ENCODE measurements at places on chromosomes 6 and 20.

GRCh38 chr6:143536461-143536865 is 24.9 kb upstream of the FUCA2 start:
- no peak for DNase-seq

DNA sequence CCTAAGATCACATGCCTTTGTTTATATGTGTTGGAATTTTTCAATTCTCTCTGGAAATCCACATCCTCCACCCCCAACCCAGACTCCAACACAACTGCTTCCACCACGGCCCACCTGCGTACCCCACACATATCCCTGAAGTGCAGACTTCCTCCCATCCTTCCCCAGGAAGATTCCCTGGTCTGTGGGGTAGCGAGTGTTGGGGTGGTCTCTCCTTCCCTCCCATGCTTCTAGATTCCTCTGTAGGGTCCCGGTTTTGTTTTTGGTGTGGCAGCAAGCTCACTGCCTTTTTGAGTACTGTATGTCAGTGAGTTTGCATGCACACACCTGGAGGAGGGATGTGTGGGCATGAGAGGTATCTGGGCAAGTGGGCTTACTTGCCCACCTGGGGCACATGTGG is 127.6 kb downstream of the MRPL14 start:
- DNase-seq = no peak

DNA sequence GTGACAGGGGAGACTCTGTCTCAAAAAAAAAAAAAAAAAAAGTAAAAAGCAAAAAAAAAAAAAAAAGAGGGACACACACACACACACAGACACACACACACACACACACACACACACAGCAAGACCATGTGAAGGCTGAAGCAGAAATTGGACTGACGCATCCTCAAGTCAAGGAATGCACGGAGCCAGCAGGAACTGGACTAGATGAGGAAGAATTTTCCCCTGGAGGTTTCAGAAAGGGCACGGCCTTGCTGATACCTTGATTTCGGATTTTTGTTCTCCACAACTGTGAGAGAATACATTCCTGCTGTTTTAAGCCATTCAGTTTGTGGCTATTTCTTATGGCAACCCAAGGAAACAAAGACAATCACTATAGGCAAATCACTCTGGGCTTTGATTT is 176.9 kb upstream of the SALL4 start:
- DNase-seq = no peak

GRCh38 chr6:8820313-8820712 is 385.0 kb upstream of the SLC35B3 start:
- no peak for DNase-seq

DNA sequence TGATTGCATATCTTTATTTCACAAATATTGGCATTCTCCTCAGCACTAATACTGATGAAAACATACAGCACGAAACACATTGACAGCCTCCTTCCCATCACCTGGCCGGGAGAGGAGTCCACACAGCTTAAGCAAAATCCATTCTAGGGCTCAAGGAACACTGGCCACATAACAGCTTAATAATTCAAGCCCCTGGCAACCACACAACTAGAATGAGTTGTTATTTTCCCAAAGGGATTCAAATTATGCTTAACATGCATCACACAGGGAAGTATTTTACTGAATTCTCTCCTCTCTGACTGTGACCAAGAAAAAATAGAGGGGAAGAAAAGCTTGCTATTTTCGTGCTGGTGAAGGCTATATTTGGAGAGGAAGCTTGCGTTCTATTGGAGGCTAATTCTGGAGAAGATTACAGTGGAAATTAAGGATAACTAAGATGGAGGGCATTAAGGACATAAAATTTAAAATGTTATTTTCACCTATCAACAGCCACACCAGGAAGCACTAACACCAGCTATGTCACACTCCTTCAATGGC is 198.5 kb downstream of the ADGRG6 start:
- no peak for DNase-seq

DNA sequence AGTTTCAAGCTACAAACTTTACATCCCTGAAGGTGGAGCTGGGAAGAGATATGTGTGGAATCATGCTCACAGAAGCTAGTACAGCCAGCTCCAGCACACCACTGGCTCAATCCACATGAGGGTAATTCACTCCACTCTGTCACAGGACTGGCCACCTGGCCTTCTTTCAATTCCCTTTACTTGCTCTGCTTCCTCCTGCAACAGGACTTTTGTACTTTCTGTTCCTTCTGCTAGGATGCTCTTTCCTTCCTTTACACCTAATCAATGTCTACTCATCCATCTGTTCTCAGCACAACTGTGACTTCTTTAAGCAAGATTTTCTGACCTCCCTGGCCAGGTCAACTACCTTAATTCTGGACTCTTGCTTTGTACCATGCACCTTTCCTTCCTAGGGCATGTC is 39.4 kb upstream of the MYB start:
- no peak for DNase-seq

- no peak for DNase-seq
These were observed 48.0 kb downstream of the ARMC2 start for GRCh38 chr6:108896111-108896661.

- DNase-seq = no peak
These were observed 2.6 kb downstream of the PRSS35 start for GRCh38 chr6:83514866-83515466.

GRCh38 chr20:13426870-13427269 is 205.8 kb downstream of the ISM1 start:
- no peak for DNase-seq

GRCh38 chr6:1872649-1873131 is 263.0 kb downstream of the FOXC1 start:
- DNase-seq = no peak

DNA sequence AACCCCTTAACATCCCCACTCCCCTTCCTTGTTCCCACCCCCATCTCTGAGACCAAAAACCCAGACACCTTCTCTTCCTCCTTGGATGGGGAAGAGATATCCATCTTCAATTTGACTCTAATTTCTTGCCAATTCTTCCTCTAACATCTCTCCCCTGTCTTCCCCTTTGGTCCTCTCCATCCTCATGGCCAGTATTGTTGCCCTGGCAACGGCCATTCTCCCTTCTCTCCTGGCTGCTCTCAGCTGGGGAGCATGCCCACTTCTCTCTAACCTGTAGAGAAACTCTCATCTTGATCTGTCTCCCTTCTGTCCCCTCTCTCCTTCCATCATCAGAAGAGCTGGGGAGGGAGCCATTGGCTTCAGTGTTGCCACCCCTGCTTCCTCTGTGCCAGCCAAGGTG is 86.7 kb downstream of the SRC start:
- DNase-seq = no peak

GRCh38 chr6:3793545-3793944 is 42.0 kb upstream of the PXDC1 start:
- no peak for DNase-seq

GRCh38 chr6:143399176-143399575 is 51.3 kb downstream of the ADAT2 start:
- no peak for DNase-seq

DNA sequence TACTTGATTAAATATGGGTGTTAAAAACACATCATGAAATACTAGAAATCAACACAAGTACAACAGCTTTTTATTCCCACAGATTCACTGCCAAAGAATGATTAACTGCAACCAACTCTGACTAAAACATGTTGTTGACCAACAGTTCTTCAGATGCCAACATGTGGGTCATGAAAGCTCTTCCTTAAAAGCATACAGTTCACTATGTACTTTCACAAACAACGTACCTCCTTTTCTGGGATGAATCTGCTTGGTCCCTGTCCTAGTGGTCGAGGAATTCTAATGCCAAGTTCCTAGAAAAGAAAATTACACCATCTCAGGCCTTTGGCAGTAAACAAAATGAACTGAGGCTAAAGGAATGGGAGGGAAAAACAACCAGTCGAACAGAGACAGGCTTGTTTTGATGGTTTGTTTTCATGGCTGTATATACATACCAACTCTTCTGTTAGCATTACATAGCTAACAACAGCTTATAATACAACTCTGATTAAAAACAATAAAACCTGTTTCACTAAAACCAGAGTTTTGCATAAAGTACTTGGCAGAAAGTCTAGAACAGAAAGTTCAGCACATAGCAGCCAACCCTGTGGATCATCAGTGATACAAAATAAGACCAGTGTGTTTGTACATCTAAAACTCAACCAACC is 92.5 kb downstream of the SESN1 start:
- DNase-seq = no peak

DNA sequence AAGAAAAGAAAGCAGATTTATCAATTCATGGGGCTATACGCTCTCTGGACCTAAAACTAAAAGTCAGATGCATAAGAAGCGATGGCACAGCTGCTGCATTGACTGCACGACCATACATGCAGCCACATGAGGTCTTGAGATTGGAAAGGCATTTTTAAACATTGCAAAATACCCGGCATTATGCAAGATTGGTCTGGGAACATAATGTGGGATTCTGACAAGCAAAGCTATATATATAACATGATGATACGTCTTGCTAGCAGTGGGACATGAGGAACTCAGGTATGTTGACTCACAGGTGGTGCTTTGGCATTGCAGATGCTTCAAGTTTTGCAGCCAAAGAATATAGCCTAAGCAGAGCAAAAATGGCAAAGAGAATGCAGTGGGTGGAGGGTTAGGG is 55.1 kb downstream of the SAMD3 start:
- no peak for DNase-seq

DNA sequence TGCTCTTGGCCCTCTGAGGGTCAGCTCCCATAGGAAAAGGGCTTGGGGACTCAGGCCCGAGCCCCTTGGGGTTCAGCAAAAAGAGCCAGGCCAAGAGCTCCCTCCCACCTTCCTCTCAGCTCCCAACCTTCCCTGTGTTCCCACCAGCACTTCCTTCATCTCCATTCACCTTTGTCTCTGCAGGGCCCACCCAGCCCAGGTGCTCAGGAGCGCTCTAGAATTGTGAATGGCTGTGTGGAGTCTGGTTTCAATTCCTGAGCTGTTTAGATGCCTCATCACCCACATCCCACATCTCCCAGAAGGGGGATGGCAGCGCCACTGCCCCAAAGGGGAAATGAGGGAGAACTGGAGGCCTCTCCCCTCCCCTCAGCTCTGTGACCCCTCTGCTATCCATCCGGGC is 7.7 kb downstream of the GRM4 start:
- no peak for DNase-seq

DNA sequence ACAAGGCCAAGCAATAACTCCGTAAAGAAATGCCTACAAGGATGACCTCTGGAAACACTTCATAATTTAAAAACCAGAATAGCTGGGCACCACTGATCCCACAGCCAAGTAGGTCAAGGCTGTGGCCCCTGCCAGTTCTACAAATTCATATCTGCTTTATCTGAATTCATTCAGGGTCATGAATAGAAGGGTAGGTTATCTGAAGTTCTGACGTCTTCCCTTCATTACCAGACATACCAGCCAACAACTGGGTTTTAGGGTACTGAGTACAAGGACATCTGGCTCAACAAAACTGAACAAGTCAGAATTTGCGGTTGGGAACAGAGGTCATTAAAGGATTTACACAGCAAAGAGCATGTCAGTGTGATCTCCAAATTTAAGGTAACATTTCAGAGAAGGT is 26.0 kb downstream of the MAP3K5 start:
- no peak for DNase-seq

- no peak for DNase-seq
These were observed 119.4 kb upstream of the GJE1 start for GRCh38 chr6:142013287-142013686.

DNA sequence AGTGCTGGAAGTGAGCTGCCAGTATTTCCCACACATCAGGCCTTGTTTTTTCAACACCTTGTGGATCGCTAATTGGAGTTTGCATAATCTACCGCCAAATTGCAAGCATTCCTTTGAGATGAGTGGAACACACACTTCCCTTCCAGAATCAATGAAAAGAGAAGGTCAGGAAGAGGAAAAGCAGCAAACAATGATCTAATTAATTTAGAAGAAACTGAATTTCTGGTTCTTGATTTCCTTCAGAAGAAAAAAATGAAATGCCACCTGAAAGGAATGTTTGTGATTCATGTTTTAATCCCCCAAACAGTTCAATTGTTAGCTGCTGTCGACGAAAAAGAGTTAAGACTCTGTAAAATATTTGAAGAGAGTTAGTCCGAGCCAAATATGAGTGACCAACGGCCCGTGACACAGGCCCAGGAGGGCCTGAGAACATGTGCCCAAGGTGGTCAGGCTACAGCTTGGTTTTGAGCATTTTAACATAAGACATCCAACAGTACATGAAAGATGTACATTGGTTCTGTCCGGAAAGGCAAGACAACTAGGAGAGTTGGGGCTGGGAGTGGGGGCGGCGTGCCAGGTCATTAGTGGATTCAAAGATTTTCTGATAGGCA is 182.3 kb downstream of the MTFR2 start:
- no peak for DNase-seq

GRCh38 chr20:16975682-16976081 is 227.5 kb downstream of the OTOR start:
- DNase-seq = no peak

DNA sequence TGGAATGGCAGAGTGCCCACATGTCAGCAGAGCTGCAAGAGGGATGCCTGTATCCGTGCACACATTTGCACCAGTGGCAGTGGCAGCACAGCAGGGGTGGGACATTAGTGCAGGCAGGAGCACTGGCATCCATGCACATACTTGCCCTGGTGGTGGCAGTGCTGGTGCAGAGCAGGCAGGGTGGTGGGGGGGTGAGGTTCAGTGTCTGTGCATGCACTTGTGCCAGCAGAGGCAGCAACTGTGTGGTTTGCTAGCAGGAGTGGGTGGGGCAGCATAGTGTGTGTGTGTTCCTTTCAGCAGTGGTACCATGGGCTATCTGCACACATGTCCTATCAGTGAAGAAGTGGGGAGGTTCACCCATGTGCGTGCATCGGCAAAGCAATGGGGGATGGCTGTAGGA is 151.6 kb downstream of the EPM2A start:
- DNase-seq = no peak

DNA sequence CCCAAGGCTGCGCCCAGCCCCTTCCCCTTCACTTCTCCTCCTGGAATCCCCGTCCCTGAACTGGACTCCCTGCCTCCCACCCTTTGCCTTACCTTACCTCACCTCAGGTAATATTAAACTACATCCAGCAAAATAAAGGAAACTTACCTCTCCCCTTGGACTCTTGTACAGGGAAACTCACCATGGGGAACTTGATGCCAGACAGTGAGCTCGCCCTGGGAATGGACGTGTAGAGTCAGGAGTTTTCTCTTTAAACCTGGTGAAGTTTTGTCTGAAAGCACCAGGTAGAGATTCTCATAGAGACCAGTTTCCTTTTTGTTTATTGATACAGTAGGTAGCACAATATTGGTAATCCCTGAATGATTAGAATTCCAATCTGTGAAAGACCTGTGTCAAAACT is 544 bp upstream of the HLA-C start:
- DNase-seq = no peak

Data from dorsolateral prefrontal cortex (tissue), 122 donors.